ENCODE measurements at places on chromosomes 1 and 21.

GRCh38 chr1:118075116-118075515, 109.9 kb downstream of the SPAG17 start:
- DNase-seq, result no peak

DNA sequence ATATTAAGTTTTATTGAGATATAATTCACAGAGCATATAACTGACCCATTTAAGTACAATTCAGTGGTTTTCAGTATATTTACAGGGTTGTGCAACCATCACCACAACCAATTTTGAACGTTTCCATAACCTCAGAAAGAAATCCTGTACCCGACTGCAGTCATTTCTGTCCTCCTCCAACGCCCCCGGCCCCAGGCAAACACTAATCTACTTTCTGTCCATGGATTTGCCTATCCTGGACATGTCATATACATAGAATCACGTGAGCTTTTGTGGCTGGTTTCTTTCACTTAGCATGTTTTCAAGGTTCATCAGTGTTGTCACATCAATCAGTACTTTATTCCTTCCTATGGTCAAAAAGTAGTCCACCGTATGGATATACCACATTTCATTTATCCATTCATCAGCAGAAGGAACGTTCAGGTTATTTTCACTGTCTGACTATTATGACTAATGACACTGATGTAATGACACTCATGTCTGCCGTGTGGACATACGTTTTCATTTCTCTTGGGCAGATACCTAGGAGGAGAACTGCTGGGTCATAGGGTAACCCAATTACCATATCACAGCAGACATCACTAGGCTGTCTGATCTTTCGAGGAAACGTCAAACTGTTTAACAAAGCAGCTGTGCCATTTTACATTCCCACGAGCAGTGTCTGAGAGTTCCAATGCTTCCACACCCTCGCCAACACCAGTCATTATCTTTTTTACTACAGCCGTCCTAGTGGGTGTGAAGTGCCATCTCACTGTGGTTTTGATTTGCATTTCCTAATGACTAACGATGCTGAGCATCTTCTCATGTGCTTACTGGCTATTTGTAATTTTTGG, 30.8 kb downstream of the MRPL37 start:
- DNase-seq, result peak; percentile 23

DNA sequence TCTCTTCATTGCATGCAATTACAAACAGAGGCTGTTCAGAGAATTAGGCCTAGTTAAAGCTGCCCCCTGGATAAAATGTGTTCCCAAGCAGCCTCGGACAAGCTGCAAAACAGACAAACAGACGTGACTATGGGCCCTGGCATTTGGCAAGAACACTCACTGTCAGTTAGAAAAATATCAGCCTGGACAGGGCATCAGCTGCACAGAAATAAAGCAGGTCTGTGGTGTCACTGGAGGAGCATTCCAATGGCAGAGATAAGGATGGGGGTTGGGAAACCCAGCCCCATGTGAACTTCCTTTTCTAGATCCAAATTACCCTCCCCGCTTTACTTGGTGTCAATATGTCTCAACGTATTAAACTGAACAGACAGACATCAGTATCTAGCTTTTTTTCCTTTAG, 177.1 kb downstream of the GPATCH2 start:
- no peak for DNase-seq

GRCh38 chr1:22781483-22781882, 70.8 kb downstream of the EPHB2 start:
- no peak for DNase-seq

DNA sequence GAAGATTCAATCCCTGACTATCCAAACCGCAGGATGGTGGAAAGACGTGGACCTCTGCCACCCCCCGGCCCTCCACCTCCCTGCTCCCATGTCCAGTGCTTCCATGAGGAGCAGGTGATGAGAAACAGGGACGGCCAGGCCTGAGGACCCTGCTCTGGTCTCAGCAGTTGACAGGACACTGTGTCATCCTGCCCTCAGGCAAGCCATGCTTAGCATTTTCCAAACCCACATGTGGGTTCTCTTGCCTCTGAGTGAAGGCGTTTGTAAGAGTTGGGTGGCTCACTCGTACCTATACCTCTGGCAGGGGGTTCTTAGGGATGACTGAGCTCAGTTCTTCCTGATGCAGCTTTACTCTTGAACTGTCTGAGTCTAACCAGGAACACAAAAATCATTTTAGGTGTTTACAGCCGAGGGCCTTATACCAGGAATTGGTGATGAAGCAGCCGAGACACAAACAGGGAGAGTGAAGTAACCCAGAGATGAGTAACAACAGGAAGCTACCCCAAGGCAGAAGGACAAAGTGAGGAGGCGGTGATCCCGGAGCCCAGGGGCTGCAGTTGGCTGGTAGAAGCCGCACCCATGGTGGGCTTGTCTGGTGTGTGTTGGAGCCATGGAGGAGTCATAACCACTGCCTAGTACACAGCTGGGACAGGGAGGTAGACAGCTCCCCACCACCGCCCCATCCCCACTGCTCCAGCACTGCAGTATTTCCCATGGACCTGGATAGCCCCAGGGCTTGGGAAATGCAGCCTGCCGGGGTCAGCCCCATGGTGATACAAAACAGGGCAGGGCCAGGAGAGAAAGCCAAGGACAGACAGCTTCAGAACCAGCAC, 21.4 kb downstream of the MYBPH start:
- DNase-seq, result no peak

DNA sequence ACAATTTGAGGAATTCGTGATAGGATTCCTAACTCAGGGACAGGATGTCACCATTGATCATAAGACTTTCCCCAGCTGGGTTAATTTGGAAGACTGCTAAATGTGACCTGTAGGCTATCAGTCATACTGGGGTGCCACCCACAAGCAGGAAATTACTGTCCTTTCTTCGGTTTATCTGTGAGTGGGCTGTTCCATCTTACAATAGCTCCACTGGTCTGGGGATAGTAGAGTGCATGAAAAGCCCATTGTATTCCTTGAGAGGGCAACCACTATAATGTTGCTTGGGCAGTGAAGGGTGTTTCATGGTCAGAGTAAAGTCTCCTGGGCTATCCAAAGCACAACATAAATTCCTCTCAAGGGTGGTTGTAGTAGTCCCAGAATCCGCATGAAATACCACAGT, 1523.0 kb upstream of the B3GALT2 start:
- DNase-seq, result no peak

- no peak for DNase-seq
These were observed 134.2 kb downstream of the ZZZ3 start for GRCh38 chr1:77548285-77548684.

- no peak for DNase-seq
These were observed 21.3 kb downstream of the ST6GALNAC3 start for GRCh38 chr1:76095802-76096201.

GRCh38 chr1:95022644-95022926, 50.2 kb downstream of the ALG14 start:
- no peak for DNase-seq

GRCh38 chr1:11207898-11208611, 18.9 kb downstream of the ANGPTL7 start:
- no peak for DNase-seq

GRCh38 chr1:174167265-174167803, 8.0 kb downstream of the RABGAP1L start:
- peak; percentile 56 for DNase-seq

DNA sequence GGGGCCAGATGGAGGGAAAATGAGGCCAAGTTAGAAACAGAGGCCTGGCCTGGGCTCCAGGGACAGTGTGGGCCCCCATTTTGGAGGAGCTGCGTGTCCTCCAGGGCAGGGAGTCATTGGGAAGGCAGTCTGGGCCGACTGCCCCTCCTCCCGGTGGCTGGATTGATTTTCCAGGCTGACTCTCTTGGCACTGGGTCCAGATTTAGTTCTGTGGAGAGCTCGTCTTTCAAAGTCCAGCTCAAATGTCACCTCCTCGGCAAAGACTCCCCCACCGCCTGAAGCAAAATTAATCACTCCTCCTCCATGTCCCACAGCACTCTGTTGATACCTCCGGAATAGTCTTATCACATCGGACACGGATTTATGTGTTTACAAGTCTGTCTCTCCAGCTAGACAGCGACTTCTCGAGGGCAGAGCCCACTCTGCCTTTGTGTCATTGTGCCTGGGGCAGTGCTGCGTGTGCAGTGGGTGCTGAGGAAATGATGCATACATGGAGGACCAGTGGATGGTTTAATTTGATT, 175.1 kb downstream of the CAMTA1 start:
- no peak for DNase-seq

- no peak for DNase-seq
These were observed 81.5 kb downstream of the CAMK2N1 start for GRCh38 chr1:20404466-20404865.

GRCh38 chr1:71019233-71019969, 28.2 kb downstream of the PTGER3 start:
- DNase-seq, result no peak

DNA sequence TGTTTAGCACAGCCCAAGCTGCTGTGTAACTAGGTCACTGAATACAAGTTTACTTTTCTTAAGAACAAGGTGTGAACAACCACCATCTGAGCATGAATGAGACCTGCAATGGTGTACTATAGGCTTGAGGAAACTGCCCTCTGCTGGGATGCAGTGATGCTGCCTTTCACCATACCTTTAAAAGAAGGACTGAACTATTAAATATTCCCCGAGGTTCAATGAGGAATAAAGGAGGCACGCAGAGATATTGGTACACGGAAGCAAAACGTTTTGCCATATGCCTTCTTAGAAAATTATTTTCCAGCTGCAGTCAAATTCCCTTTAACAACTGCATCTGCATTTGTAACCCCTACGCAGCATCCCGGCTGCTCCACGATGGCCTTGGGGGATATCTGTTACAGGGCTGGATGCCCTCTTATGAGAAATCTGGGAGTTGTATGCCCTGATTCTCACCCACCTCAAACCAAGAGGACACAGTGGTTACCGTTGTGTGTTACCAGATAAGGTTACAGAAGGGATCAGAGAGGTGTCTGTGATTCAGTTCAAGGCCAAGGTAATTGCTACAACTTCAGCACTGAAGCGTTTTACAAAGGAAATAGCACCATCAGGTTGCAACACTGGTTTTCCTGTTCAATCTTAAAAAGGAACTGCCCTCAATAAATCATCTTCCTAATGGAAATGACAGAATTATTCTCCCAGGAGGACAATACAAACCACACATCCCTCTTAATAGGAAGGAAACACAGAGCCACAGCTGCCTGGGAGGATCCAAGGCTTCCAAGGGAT, 470.5 kb downstream of the LTN1 start:
- peak; percentile 45 for DNase-seq

DNA sequence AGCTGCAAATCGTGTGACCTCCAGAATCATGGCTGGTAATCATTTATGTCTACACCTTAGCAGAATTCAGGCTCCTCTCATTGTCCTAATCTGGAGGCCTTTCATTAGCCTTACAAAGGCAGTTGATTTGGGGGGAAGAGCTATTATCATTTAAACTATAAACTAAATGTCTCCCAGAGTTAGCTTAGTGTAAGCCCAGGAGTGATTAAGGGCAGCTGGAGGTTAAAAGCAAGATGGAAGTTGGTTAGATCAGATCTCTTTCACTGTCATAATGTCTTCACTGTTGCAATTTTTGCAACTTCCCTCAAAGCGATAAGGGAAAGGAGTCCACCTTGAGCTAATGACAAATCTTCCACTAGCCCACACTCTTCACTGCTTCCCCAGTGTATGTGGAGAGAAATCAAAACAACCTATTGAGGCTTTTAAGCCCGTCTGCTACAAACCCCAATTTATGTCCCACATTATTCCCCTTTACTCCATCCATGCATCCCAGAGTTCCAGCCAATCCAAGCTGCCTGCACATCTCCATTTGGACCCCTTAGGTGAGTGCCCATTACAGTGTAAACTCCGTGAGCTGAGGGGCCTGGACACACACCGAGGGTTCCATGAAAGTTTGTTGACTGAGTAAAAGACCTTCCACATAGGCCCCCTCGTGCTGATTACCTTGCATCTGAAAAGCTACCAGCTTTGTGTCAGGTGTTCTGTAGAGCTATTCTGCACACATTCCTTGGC, 61.5 kb upstream of the KLHDC7A start:
- no peak for DNase-seq

- no peak for DNase-seq
These were observed 8.6 kb downstream of the ACOT7 start for GRCh38 chr1:6384962-6385361.

DNA sequence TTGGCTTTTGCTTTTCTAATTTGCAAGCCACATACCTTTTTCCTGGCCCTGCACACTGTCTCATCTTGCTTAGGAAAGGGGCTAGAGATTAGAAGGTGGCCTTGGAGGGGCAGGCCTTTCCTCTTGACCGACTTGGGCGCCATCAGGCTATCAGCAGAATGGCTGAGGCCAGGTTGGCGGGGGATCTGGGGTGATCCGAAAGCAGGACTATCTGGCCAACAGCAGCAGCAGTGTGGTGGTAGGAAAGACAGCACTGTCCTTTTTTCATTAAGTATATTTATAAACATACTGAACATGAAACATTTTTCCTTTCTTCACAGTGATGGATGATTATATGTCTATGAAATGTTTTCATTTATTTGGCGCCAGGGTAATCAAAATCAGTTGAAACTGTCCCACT, 23.5 kb upstream of the RUNX1 start:
- DNase-seq, result no peak

DNA sequence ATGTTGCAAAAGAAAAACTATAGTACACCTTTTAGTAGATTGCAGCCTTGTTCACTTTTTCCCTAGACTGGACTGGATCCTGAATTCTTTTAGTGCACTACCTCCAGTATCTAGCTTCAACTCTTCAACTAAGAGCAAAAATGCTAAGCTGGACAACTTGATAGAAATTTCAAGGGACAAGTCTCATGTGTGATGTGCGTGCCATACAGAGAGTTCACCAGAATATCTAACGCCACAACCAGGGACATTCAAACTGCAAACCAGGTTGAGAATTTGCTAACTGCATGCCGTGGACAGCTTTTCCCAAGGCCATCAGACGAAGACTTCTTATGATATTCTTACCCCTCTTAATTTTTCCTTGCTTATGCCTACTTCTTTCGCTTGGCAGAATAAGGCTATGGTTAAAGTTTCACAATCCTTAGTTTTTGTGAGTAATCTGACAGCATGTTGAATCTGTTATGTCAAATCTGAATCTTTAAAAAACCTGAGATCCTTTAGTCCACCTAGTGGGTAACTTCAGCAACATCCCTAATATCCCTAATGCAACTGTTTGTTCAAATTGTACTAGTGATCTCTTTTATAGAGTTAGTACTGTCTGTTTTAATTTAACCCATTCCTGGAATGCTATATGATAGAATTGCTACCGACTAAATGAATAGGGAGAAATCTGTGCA, 66.4 kb downstream of the DDAH1 start:
- DNase-seq, result peak; percentile 16

- no peak for DNase-seq
These were observed 37.8 kb upstream of the SIPA1L2 start for GRCh38 chr1:232667778-232668165.

DNA sequence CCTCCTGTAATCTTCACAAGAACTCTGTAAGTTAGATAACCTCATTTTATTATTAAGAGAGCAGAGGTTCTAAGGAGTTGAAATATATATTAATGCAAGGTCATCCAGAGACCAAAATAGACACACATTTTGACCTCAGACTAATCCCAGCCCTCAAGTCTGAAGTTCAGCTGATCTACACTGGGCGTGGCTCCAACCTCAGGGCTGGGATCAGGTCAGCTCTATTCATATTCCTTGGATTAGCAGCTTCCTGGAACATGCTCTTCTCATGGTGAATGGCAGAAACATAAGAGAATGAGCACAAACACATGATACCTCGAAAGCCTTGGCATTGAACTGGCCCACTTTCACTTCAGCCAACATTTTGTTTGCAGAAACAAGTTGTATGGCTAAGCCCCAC, 200.8 kb upstream of the ST6GALNAC5 start:
- no peak for DNase-seq

- no peak for DNase-seq
These were observed 4.0 kb upstream of the KCNA10 start for GRCh38 chr1:110523011-110523410.
